ENCODE measurements at places on chromosomes 3 and 15. TPM values are rescaled to one million over a fixed set of nuclear protein-coding genes. Genes with fewer than 3 reads are reported as not detected.

The CXCR6 gene
- not detected for total RNA-seq

The TEX55 gene
- not detected for total RNA-seq

The GOLGA6L4 gene
- 0.83 TPM for total RNA-seq

The TMCO5A gene
- not detected for total RNA-seq

The GALNT15 gene
- total RNA-seq = not detected

The GOLGA8S gene
- not detected for total RNA-seq

The THPO gene
- not detected for total RNA-seq

The PODXL2 gene
- total RNA-seq = 22.0 TPM

The AGTR1 gene
- not detected for total RNA-seq

The CALML4 gene
- 5.4 TPM for total RNA-seq

The GPR87 gene
- not detected for total RNA-seq

The CELSR3 gene
- 7.3 TPM for total RNA-seq

The CCR8 gene
- not detected for total RNA-seq

The COL6A5 gene
- not detected for total RNA-seq

The ZFAND6 gene
- total RNA-seq = 74.4 TPM

The ZNF620 gene
- 1.8 TPM for total RNA-seq

The ERC2 gene
- 0.53 TPM for total RNA-seq

The ZNF80 gene
- not detected for total RNA-seq

The BLM gene
- 16.1 TPM for total RNA-seq

The ATRIP gene
- 14.2 TPM for total RNA-seq

The TMEM212 gene
- total RNA-seq = not detected

The PLCL2 gene
- total RNA-seq = 2.9 TPM

The RPL32 gene
- 3,265 TPM for total RNA-seq

The GP5 gene
- total RNA-seq = not detected

The ITIH1 gene
- total RNA-seq = not detected

The ZDHHC23 gene
- total RNA-seq = 3.3 TPM

The CSPG5 gene
- 1.5 TPM for total RNA-seq

The MKRN3 gene
- total RNA-seq = 13.0 TPM

The ATP13A5 gene
- total RNA-seq = not detected

The C3orf20 gene
- total RNA-seq = not detected

The THBS1 gene
- total RNA-seq = 561 TPM

The TNNC1 gene
- 1.5 TPM for total RNA-seq

The NUP210 gene
- total RNA-seq = 16.0 TPM

Measured in A375 (cell line).